NCI-H446 (cell line): ENCODE measurements at places on chromosomes 5 and 9.

- DNase-seq: no peak
Observed at GRCh38 chr5:139897342-139897741, 101.7 kb downstream of the PSD2 start.

DNA sequence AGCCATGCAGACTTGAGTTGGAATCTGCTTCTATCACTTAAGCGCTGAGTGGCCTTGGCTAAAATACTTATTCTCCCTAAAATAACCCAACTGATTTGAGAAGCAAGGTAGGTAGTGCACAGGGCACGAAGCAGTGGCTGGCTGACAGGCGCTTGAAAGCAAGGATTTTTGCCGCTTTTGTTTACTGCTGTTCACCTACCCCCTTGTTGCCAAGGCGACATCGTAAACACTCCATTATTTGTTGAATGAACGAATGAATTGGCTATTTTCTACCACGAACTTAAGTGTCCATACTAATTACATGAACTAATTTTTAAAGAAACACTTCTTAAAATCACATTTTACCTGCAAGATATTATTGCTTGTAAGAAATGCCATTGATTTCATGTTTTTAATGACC, 98.0 kb downstream of the ANKH start:
- no peak for DNase-seq

DNA sequence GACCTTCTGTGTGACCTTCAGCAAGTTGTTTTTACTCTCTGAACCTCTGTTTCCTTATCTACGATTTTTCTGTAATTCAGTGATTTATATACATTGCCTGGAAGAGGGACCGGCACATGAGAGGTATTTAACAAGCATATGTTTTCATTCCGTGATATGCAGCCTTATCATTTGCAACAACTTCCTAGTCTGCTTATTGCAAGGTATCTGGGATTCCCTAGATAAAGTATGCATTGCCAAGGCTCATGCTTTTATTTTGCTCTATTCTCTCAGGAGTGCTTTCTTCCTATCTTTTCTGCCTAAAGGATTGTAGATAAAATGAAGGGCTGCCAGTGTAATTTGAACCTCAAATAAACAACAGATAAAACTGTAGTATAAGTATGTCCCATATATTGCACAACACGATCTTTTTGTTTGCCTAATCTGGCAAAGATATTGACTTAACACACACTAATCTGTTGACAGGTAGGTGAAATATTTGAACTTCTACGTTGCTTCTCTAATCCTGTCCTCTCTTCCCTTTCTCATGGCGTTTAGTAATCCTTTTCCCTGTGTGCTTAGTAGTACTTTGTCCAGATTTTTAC, 377.2 kb upstream of the TNC start:
- no peak for DNase-seq

DNA sequence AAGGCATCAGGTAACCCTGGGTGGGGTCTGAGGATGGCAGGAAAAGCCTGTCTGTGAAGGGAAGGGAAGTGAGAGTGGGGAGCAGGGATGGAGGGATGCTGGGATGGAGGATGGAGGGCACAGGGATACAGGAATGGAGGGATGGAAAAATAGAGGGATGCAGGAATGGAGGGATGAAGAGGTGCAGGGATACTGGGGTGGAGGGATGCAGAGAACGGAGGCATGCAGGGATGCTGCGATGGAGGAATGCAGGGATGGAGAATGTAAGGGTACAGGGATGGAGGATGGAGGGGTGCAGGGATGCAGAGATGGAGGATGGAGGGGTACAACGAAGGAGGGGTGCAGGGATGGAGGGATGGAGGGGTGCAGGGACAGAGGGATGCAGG, 9.1 kb downstream of the PTGES2 start:
- DNase-seq: no peak

GRCh38 chr5:66742896-66743247, 146.7 kb downstream of the MAST4 start:
- DNase-seq: no peak

DNA sequence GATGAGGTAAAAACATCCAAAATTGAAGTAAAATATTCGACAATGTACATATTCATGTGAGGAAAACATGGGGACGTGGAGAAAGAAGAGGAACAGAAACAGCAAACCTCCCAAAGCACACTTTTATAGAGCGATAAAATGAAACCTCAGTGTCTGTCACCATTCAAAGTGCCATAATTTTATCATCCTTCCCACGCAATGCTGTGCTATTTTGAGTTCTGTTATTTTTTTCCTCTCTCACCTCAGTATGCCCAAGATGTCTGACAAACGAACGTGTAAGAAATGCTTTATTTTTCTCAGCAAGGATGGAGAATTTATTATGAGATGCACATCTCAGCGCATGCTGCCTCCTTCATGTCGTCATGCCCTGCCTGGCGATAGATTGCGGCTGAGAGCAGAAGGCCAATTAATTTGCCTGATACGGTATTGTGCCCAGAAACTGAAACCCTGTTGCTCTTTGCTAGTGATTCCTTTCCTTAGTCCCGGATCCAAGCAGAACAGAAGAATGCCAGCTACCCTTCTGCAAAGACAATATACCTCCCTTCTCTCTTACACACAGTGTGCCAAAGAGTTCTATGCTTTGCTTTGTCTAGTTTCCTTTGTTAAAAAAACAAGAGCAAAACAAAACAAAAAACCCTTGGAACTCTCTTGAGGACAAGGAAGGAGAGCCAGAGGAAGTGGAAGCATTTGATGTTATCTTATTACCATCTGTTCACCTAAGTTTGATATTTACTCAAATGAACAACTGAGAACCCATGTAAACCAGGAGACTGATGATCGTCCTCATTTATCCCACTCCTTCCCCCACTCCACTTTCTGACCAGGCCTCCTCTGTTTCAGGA, 192.4 kb downstream of the SEMA6A start:
- DNase-seq: no peak

DNA sequence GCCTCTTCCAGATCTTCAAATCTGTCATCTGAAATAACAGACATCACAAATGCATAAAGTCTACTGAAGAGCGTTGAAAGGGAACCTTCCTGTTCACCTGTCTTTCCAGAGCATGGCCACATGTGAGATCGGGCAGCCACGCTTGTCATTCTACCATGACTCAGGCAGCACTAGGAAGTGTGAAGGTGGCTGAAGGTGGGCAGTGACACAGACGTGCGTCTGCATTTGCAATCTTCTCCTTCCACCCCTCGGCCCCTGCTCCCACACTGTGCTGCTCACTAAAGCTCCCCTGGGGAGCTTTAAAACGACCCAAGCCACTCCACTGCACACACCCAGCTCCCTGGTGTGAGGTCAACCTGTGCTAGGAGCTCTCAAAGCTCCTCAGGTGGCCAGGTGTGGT, 2.5 kb downstream of the ENTR1 start:
- DNase-seq: no peak

- no peak for DNase-seq
Observed at GRCh38 chr5:127758766-127759283, 55.6 kb downstream of the CCDC192 start.

GRCh38 chr5:148398698-148399121, 15.0 kb downstream of the FBXO38 start:
- DNase-seq: no peak

GRCh38 chr9:120916588-120916987, 10.0 kb downstream of the TRAF1 start:
- no peak for DNase-seq

DNA sequence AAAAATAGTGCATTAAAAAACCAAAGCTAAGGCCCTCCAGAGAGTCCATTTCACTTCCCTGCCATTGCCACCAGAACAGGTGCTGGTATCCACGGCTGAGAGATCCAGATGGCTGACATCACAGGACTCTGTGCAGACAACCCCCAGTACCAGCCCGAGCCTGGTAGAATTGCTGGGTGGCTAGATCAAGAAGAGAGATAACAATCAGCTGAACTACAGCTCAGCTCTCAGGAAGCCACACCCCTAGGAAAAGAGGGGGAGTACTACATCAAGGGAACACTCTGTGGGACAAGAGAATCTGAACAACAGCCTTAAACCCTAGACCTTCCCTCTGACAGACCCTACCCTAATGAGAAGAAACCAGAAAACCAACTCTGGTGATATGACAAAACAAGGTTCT, 73.8 kb upstream of the SLIT3 start:
- DNase-seq: no peak

- no peak for DNase-seq
Observed at GRCh38 chr9:91782708-91783214, 167.3 kb downstream of the ROR2 start.

GRCh38 chr5:75389430-75389829, 52.4 kb downstream of the HMGCR start:
- no peak for DNase-seq

- no peak for DNase-seq
Observed at GRCh38 chr9:85941966-85942912, 1.3 kb downstream of the NAA35 start.

GRCh38 chr9:126519660-126520420, 93.9 kb upstream of the LMX1B start:
- no peak for DNase-seq

DNA sequence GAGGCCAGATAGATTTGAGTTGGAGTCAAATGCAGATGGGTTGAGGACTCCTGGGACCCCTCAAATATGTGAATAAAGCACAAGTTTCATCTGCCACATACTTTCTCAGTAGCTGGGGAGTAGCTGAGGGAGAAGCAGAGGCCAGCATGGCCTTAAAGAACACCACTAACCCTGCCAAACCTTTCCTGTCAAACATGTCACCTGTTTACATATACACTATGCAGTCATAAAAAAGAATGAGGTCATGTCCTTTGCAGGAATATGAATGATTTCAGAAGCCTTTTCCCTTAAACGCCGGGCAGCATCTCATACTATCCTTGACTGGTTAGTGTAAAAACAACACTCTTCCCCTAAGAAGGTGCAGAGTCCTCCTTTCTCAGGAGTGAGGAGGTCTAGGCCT, 25.2 kb upstream of the HSD17B4 start:
- no peak for DNase-seq

DNA sequence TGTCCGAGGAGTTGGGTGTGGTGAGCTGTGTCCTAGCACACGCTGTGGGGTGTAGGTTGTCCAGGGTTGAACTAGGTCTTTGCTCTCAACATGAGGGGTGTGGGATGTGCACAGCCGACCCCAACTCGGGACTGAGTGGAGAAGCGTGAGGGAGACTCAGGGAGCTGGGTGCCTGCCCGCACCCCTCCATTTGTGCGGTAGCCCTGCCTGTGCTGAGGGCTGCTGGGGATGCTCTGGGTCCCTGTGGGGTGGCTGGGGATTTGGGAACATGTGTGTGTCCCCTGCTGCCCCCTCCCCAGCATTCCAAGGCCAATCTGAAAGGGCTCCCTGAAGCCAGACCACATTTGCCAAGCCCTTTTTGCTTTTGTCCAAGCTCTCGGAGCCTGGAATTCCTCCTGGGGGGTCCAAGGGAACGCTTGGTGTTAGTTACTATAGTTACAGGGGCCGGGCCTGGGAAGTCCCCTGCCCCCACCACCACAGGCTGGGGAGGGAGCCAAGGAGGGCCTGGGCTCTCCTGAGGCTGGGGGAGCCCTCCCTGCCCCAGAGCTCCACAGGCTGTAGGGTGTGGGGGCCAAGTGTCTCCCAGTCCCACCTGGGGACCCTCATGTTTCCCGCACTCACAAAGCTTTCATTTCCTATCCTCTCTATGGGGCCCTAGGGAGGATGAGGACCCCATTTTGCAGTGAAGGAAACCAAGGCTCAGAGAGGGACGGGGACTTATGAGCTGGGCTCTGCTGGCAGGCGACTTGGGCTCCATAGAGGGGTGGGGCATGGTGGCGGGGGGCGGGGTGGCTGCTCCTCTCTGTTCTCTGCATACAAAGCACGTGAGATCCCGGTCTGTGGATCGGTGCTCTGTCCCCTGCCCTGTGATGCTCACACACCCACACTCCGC, 1.1 kb downstream of the CRB2 start:
- no peak for DNase-seq

GRCh38 chr9:36045610-36046009, 8.9 kb downstream of the RECK start:
- no peak for DNase-seq

GRCh38 chr9:33750307-33750838, 45.0 kb upstream of the PRSS3 start:
- DNase-seq: no peak

DNA sequence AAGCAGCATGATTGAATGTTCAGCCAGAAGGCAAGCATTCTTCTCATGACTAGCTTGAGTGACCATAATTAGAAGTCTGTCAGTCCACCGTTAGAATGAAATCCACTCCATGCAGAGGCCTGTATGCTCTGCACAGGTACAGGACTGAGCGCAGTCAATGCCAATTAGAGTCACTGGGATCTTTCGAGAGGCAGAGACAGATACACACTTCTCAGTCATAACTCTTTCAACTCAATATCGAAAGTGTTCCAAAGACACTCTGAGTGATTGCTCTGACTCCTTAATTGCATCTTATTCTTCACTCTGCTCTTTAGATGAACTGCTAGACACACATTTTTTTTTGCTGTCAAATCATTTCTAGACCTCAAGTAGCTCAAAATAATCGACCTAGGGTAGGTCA, 203.6 kb downstream of the GABRB2 start:
- DNase-seq: no peak

DNA sequence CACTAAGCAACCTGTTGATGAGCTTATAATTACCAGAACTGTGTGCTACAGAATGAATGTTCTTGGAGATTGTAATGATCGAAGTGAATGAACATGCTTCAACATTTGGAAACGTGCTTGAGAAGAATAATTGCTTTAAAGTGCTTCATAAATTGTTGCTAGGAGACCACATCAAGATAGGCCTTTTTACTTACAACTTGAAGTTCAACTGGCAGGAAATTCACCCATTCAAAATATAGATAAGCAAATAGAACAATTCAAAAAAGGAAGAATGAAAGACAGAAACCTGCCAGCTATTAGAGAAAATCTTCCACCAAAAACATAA, 38.0 kb upstream of the SLC44A1 start:
- no peak for DNase-seq

DNA sequence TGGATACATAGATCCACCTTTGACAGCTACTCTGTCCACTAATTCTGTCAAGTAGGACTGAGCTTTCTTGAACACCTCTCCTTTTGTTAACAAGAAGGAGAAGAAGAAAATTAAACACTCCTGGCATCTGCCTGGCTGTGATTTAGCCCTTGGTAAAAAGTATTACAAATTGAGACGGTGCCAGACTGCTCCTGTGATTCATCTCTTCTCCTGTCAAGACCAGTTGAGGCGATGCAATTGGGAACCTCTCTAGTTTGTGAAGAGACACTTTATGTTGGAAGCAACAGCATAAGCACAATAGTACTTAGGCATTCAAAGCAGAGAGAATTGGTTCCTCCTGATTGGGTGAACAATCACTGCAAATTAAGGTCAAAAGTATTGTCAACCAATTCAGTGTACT, 72.7 kb downstream of the GHR start:
- DNase-seq: peak; percentile 71

DNA sequence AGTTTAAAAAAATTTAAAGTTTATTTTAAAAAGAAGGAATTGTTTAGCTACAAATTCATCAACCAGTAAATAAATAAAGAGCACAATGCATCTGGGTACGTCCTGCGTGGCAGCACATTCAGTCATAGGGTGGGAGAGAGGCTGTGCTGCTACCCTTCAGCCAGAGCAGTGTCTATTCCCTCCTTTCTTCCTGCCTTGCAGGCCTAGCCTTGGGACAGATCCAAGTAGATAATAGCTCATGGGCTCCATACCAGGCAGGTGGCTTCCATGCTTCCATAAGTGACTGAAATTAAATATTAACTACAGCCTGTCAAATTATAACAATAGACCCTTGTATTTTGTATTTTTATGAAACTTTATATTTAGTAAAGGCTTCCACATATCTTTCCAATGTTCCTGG, 408.3 kb upstream of the RGMB start:
- no peak for DNase-seq

GRCh38 chr9:76049341-76049740, 158.9 kb downstream of the PCSK5 start:
- DNase-seq: no peak
